Bronchial epithelial cell (primary cell): ENCODE measurements at places on chromosomes 2 and 18. TPM values are rescaled to one million over a fixed set of nuclear protein-coding genes. Genes with fewer than 3 reads are reported as not detected.

The RNF144A gene
- total RNA-seq = 0.13 and 0.26 TPM in 2 replicates

The ACMSD gene
- not detected in 2 replicates for total RNA-seq

The CNDP2 gene
- 59.5 and 67.4 TPM in 2 replicates for total RNA-seq

The IL1F10 gene
- not detected in 2 replicates for total RNA-seq

The TMEM247 gene
- not detected in 2 replicates for total RNA-seq

- no peak for DNase-seq
These were observed 139.3 kb upstream of the EPAS1 start for GRCh38 chr2:46157966-46158310.

GRCh38 chr2:70772486-70773155 lies 4.6 kb upstream of the ADD2 start:
- DNase-seq = no peak

GRCh38 chr2:218856167-218856895 lies 3.3 kb upstream of the WNT6 start:
- no peak for DNase-seq

DNA sequence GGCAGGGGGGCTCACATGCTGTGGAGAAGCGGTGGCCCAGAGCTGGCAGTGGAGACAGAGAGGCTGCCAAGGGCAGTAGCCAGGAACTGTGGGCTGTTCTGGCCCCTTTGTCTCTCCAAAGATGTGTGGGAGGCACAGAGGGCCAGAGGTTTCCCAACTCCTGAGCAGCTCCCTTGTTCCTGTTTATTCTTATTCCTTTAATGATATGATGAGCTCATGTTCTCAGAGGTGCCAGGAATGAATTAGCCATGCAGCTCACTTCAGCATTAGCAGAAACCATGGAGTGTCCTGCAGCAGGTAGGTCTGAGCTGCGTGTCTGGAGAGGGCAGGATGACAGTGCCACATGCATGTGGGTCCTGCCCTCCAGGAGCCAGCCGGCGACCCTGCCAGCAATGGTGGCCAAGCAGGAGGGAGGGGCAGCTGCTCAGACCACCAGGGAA lies 77.9 kb upstream of the FZD7 start:
- no peak for DNase-seq

- DNase-seq = no peak
These were observed 40.2 kb upstream of the STAT4 start for GRCh38 chr2:191190861-191191552.
